Keratinocyte (primary cell): ENCODE measurements at places on chromosomes 13 and 19. TPM values are rescaled to one million over a fixed set of nuclear protein-coding genes. Genes with fewer than 3 reads are reported as not detected.

The ACOD1 gene
- not detected in 3 replicates for polyA plus RNA-seq

The SLC8A2 gene
- polyA plus RNA-seq = 0.03 to 0.17 TPM (median 0.04 TPM) in 3 replicates

The ACTMAP gene
- 1.4 to 2.8 TPM (median 1.4 TPM) in 3 replicates for polyA plus RNA-seq

The S1PR2 gene
- 1.6 to 2.6 TPM (median 2.2 TPM) in 3 replicates for polyA plus RNA-seq

The GPR183 gene
- polyA plus RNA-seq = 0.10 TPM in 1 of 3 replicates, not detected in the others

The COX6B1 gene
- polyA plus RNA-seq = 509 to 705 TPM (median 560 TPM) in 3 replicates

The LYPD5 gene
- 4.0 to 8.8 TPM (median 4.2 TPM) in 3 replicates for polyA plus RNA-seq

The ZNF432 gene
- polyA plus RNA-seq = 4.5 to 15.9 TPM (median 14.8 TPM) in 3 replicates

The NPAS1 gene
- polyA plus RNA-seq = 0.42 to 0.81 TPM (median 0.42 TPM) in 3 replicates
